LHCN-M2 (cell line): ENCODE measurements at places on chromosomes 2 and 18. TPM values are rescaled to one million over a fixed set of nuclear protein-coding genes. Genes with fewer than 3 reads are reported as not detected.

- peak; percentile 69 for DNase-seq
Observed at GRCh38 chr2:145984580-145984979, 1464.7 kb upstream of the ZEB2 start.

DNA sequence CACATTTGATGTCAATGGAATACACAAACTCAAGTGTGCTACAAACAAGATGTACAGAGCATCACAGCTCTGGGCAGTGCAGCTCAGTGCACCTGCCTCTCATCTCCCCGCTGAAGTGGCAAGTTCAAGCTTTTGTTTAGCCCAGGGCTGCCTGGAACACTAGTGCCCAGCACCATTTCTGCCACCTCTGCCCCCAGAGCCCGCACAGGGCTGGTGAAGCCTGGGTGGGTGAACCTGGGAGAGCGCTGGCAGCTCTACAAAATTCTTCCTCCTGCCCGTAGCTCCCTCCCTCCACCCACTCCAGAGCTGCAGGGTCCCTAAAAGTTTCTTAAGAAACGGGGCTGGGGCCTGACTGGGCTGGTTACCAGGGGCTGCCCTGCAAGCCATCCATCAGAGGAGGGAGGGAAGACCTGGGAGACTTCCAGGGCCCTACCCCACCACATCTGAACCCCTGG, 1.5 kb downstream of the HES6 start:
- DNase-seq = no peak

The REG1B gene
- total RNA-seq = not detected in 2 replicates

DNA sequence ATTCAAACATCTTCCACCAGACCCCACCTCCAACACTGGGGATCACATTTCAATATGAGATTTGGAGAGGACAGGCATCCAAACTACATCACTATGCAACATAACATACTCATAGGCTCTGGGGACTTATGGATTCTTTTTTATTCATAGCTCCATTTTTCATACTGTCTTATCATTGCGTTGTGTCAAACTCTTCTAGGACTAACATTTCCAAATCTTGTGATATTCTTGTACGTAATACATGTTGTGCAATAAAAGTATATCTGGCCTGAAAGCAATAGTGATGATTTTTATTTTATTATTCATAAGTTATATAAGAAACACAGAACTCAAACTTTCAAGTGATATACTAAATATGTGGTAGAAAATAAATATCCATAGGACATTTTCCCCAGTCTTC, 60.6 kb upstream of the ACTR3 start:
- no peak for DNase-seq

The SMAD7 gene
- 7.6 and 13.9 TPM in 2 replicates for total RNA-seq

The PLCL1 gene
- 0.06 TPM in 1 of 2 replicates, not detected in the other for total RNA-seq

GRCh38 chr18:3456686-3457069, 6.7 kb downstream of the TGIF1 start:
- no peak for DNase-seq

The MERTK gene
- 0.38 and 0.46 TPM in 2 replicates for total RNA-seq

The FBXO41 gene
- 4.0 and 4.8 TPM in 2 replicates for total RNA-seq

- no peak for DNase-seq
Observed at GRCh38 chr18:2430191-2430590, 141.1 kb downstream of the METTL4 start.

The FAHD2A gene
- total RNA-seq = 27.1 and 29.8 TPM in 2 replicates

The CCDC150 gene
- total RNA-seq = 10.2 and 11.3 TPM in 2 replicates

The TUBA4B gene
- total RNA-seq = not detected in 2 replicates

GRCh38 chr18:336713-337112, 68.9 kb upstream of the THOC1 start:
- no peak for DNase-seq

The RIT2 gene
- not detected in 2 replicates for total RNA-seq

- no peak for DNase-seq
Observed at GRCh38 chr2:30790879-30791278, 16.4 kb downstream of the CAPN13 start.

- peak; percentile 71 for DNase-seq
Observed at GRCh38 chr2:174051741-174052583, 86.8 kb upstream of the SP3 start.

The ERICH2 gene
- not detected in 2 replicates for total RNA-seq

The DCC gene
- total RNA-seq = not detected in 2 replicates

The NTSR2 gene
- total RNA-seq = not detected in 2 replicates

DNA sequence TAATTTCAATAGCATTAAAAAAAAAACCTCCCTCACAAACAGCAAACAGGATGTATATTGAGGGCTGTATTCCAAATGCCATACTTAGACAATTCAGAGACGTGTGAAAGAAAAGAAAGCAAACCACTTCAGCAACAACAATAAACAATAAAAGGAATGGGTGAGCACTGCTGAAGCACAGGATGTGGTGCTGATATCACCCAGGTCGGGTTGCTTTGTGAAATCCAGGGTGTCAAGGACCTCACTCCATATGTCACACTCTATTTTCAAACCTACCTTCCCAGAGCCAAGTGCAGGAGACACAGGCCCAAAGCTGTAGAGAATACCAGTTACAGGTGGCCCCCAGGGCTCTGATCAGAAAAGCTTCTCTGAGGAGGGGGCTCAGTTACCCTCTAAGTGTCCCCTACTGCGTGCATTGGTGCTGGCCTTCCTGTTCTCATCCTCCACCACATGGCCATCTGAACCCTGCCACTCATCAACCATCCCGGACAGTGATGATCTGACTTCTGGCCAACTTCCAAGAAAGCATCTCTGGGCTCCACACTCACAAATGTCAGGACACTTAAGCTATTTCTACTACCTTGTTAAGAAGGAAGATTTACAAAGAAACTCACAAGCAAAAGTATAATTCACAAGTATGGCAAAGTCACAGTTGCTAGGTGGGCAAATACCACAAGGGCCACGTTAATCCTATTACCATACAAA, 363.0 kb downstream of the SS18 start:
- DNase-seq = peak; percentile 37

DNA sequence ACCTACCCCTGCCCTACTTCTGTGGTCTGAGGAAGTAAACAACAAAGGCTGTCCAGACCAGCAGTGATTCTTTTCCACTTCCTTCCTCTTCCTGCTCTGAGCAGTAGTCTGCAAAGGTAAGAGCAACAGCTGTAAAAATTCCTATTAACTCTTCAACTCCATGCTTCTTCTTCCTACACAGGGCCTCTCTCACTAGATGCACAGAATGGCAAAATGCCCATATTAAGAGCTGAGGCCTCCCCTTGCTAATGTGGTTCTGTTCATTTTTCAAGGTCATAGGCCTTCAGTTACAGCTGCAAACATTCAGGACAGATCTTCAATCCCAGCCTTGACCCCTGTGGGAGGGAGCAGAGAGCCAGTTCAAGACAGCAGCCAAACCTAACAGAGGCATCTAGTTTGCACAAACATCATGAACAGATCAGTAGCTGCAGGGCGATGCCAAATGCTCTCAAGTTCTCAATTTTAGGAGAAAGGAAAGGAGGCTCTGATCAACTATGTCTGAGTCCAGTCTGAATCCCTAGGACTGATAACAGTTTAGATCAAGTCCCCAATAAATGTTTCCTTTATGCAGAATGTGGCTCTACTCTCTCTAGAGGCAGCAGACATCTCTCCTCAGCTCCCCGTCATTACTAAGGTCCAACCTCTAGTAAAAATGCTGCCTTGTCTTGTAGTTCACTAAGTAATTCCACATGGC, 20.9 kb downstream of the SLC40A1 start:
- no peak for DNase-seq

- DNase-seq = no peak
Observed at GRCh38 chr18:49020129-49020528, 69.4 kb upstream of the SMAD7 start.

GRCh38 chr18:54127759-54128378, 96.6 kb downstream of the MBD2 start:
- peak; percentile 62 for DNase-seq

The IL1RN gene
- total RNA-seq = not detected in 2 replicates

- peak; percentile 69 for DNase-seq
Observed at GRCh38 chr2:73870084-73870483, 22.7 kb upstream of the ACTG2 start.

GRCh38 chr2:224072541-224073188, 33.6 kb upstream of the SERPINE2 start:
- no peak for DNase-seq

GRCh38 chr18:7844017-7844416, 276.9 kb downstream of the PTPRM start:
- no peak for DNase-seq

The PCBP1 gene
- 39.0 and 49.7 TPM in 2 replicates for total RNA-seq

The EPC2 gene
- total RNA-seq = 11.8 and 13.8 TPM in 2 replicates

- DNase-seq = peak; percentile 40
Observed at GRCh38 chr18:63339920-63340484, 20.4 kb upstream of the BCL2 start.

DNA sequence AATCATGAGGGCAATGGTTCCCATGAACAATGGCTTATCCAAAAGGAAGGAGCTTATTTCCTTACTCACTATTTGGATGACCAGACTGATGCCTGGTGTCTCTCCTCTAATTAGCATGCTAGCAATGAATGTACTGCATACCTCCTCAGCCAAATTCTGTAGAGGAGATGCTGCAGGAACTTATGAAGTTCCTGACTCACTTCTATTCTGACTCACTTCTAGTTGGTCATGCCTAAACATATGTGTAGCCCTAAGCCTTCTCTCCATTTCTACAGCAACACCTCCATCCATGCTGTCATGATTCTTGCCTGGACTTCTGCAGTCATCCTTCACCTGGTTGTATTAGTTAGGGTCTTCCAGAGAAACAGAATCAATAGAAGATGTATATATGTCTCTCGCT, 59.9 kb upstream of the MRPS9 start:
- DNase-seq = no peak

The SPIRE1 gene
- 21.6 and 26.0 TPM in 2 replicates for total RNA-seq

- no peak for DNase-seq
Observed at GRCh38 chr2:235264512-235264911, 229.3 kb upstream of the AGAP1 start.

- no peak for DNase-seq
Observed at GRCh38 chr2:158120664-158121641, 19.3 kb downstream of the UPP2 start.

- DNase-seq = peak; percentile 85
Observed at GRCh38 chr2:1742681-1743395, 1.5 kb downstream of the PXDN start.

The COL6A3 gene
- total RNA-seq = 5.2 and 9.2 TPM in 2 replicates

The SPHKAP gene
- total RNA-seq = not detected in 2 replicates

The EHD3 gene
- total RNA-seq = 9.1 and 10.9 TPM in 2 replicates

The TXNDC9 gene
- 56.7 and 74.7 TPM in 2 replicates for total RNA-seq

GRCh38 chr2:128380061-128380889, 61.6 kb upstream of the HS6ST1 start:
- no peak for DNase-seq

The EML6 gene
- 0.32 and 0.34 TPM in 2 replicates for total RNA-seq

The ALPI gene
- total RNA-seq = not detected in 2 replicates

- no peak for DNase-seq
Observed at GRCh38 chr2:180004731-180005130, 2.4 kb downstream of the CWC22 start.

The FAM237A gene
- total RNA-seq = not detected in 2 replicates

The CYP26B1 gene
- 2.1 and 2.3 TPM in 2 replicates for total RNA-seq

The GALR1 gene
- not detected in 2 replicates for total RNA-seq

DNA sequence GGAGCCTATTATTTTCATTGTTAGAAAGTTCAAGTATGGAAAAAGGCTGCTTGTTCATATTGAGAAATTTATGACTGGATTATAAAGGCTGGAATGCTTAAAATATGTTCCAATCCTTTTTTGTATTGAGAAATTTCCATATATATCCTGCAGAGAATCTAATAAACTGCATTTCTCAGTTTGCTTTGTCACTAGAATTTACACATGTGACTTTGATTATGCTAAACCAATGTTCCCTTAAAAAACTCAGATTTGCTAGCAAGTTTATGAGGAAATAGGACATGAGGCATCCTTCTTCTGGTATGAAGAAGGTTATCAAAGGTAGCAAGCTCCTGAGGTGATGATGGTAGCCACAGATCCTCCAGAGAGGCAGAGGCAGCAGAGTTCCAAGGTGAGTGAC, 29.2 kb upstream of the DSEL start:
- DNase-seq = no peak
